Neuronal stem cell (in vitro differentiated cells): ENCODE measurements at places on chromosomes 7 and 10.

DNA sequence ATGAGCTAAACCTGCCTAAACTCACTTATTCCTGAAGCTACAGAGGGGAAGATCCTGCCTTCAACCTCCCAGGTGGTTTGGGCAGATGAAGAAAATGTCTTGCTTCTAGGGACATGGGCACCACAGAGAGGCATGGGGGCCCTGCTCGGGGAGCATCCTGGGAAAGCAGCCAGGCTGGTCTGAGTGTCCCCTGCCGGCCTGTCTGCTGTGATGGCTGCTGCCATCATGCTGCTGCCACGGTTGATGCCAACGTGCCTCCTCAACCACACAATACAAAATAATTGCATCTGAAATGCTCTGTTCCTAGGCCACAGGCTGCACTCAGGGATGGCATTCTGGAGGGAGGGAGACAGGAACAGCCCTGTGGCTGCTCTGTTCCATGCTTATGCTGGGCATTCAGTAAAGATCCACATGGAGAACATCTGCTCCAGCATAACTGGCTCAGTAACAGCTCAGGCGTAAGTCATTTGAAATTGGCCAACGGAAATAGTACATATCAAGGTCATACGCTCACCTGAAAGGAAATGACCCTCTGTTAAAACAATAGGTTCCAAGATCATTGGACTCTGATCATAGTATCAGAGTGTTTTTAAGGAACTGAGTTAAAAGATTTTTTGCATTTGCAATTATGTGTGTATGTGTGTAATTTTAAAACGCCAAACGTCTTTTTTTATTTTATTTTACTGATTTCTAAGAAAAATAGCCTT lies 299.0 kb downstream of the TNS3 start:
- DNase-seq, result no peak

DNA sequence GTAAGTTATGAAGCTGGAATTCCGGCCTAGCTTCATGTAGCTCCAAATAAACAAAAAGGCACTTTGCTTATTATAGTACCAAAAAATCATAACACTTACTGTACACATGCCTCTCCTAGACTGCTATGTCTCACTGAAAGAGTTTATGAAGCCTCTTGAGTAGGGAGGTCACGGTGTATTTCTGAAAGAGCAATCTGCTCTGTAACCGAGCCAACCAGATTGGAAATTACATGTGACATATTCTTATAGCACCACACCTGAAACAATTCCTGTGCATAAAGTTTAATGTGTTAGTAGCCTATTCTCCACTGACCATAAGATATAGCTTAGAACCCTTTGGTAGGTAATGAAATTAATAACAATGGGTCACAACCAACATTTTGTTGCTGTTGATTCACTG lies 1.3 kb upstream of the FAM3C start:
- DNase-seq, result no peak

DNA sequence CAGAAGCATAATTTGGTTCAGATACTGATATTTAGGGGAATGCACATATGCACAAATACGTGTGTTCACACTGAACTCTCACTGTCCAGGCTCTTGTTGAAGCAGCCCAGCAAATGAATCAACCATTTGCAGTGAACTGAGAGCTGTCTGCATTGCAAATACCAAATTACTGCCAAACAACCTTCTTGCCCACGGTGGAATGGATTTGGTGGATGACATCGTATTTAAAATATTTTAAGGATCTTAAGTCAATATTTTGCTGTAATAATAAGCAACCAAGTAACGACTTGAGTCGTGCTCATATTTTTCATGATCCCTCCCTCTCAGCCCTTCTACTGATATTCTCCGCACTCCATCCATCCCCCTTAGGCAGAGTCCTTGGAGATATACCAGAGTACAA lies 107.9 kb upstream of the FEZF1 start:
- no peak for DNase-seq

GRCh38 chr7:100752994-100753393 lies 19.6 kb downstream of the ZAN start:
- DNase-seq, result no peak

DNA sequence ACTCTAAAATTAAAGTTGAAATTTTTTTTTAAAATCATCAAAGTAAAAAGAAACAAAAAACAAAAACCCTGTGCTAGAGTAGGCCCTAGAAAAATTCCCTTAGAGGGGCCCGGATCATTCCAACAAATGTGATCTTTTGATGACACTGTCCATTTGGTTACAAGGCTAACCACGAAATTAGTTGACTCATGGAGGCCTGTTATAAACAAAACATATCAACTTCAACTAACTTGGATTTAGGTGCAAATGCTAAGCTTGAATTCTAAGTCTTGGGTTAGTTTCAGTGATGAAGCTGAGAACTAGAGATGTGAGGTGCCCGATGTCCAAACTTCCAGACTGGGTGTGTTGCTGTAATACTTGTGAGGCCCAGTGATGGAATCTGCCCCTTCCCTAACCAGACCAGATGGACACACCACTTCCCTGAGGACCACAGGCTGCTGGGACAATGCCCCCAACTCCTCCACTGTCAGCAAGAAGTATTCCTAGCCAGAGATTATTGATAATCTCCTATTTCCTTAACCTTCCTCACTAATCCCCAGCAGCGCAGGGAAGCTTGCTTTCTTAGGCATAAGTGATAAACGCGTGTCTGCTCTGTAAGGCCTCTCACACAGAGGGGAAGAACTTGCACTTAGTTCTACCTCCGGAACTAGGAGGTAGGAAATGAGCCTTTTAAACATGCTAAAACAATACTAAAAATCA lies 108.7 kb downstream of the RAPGEF5 start:
- DNase-seq, result no peak

GRCh38 chr10:49629431-49629881 lies 15.6 kb downstream of the CHAT start:
- no peak for DNase-seq

- no peak for DNase-seq
Observed at GRCh38 chr10:22646388-22646853, 68.0 kb downstream of the PIP4K2A start.

- DNase-seq, result no peak
Observed at GRCh38 chr7:84100866-84101265, 93.7 kb downstream of the SEMA3A start.

GRCh38 chr7:92708111-92709042 lies 118.2 kb upstream of the FAM133B start:
- DNase-seq, result no peak

DNA sequence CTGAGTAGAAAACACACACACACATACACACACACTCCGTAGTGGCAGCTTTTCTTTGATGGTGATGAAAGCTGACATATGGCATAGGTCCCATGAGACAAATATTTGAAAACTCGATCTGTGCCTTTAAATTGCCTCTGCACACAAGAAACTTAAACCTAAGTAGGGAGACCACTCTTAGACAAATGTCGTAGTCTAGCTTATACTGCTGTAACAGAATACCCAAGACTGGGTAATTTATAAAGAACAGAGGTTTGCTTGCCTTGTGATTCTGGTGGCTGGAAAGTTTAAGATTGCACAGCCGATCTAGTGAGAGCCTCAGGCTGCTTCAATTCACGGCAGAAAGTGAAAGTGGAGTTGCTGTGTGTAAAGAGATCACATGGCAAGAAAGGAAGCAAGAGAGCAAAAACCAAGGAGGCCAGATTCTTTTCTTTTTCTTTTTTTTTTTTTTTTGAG lies 489.4 kb upstream of the SORCS1 start:
- no peak for DNase-seq

GRCh38 chr7:17556247-17556956 lies 257.9 kb downstream of the AHR start:
- DNase-seq, result no peak

DNA sequence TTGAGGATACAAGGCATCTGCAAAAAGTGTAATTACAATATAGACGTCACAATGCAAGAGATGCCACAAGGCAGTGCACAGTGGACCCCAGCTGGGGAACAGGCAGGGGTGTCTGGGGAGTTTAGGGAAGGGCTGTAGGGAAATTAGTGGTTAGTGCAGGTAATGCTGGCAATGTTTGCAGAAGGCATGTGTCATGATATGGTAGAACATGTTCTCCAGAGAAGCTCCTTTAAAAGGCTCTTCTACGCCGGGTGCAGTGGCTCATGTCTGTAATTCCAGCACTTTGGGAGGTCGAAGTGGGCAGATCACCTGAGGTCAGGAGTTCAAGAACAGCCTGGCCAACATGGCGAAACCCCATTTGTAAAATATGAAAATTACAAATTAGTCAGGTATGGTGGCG lies 98.0 kb downstream of the JCAD start:
- no peak for DNase-seq

DNA sequence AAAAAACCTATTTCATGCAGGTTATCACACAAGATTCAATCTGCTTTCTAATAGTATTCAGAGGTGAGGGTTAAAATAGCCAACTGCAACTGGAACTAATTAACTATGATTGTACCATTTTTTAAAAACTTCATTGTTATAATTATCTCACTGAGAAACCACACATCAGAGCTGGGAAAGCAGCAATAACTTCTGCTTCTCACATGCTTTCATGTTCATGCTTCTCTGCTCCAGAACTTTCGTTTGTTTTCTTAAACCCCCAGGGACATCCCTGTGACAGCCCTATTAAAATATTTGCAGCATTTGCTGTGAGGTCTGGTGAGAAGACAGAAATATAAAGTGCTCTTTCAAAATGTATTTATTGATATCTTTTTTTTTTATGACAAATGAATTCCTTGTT lies 389.0 kb upstream of the SORCS1 start:
- DNase-seq, result no peak

GRCh38 chr7:18572154-18572553 lies 76.6 kb downstream of the HDAC9 start:
- DNase-seq, result no peak

DNA sequence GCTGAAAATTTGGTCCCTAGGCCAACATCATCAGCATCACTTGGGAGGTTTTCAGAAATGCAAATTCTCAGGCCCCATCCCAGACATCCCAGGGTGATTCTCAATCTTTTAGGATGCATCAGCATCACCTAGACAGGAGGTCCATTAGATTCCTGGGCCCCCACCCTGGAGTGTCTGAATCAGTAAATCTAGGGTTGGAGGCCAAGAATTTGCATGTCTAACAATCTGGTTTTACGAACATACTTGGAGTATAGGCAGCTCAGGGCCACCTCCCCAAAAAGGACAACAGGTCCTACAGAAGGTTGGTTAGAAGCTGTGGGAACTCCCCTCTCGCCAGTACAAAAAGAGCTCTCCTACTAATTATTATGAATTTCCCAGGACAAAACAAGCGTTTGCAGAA lies 15.5 kb downstream of the ZC3HAV1 start:
- no peak for DNase-seq

GRCh38 chr10:30062582-30062981 lies 3.2 kb upstream of the JCAD start:
- no peak for DNase-seq

- peak; percentile 26 for DNase-seq
Observed at GRCh38 chr10:80596391-80597257, 58.9 kb downstream of the SH2D4B start.

GRCh38 chr7:151091431-151091830 lies 5.2 kb downstream of the AGAP3 start:
- no peak for DNase-seq

DNA sequence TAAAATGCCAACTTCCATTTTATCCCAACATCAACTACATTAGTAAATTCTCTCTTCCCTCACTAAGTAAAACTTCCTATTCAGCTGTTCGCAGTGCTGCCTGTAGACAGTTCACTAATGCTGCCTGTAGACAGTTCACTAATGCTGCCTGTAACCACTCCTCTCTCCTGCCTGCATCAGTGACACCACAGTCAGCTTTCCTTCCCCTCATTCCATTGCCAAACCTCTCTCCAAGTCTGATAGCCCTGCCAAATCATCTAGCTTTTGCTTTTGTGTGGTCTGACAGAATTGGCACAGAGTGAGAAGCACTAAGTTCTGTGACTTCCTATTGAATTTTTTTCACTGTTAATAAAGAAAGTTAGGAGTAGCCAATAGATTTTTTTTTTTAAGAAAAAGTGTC lies 43.0 kb upstream of the MACC1 start:
- DNase-seq, result no peak

GRCh38 chr10:34815185-34816084 lies at the start of gene PARD3:
TSS of gene PARD3 (minus strand) at chr10:34815296. CDS start at chr10:34814995, 301 bp downstream.
- DNase-seq, result peak; percentile 70

DNA sequence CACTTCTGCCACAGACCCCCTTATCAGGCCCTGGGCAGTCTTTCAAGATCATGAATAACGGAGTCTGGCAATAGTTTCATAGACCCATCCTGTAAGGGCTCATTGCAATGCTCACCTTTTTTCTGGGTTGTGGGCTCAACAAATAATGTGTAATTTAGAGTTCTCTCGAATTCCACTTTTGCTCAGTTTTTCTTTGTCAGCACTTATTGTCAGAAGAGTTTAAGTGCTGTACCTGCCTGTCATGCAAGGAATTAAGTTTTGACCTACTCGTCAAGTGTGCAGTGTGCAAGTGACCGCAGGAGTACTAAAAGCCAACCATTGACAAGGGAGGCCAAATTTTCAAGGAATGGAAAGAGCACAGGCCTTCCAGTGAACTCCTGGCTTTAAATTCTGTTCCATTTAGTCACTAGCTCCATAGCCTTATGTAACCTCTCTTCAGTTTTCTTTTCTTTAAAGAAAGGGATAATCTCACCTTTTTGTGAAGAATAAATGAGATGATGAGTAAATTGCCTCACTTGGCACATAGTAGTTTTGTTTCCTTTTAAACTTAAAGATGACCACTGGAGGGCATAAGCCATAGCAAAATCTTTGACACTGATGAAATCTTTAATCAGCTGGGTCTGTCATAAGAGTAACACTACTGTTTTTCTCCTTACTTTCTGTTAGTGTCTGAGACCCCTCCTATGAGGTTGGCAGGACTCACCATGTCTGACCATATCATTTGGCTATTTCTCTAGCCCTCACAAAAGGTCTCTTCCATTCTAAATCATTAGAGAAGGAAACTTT lies 313.3 kb downstream of the TYW1 start:
- no peak for DNase-seq

- DNase-seq, result no peak
Observed at GRCh38 chr10:80518807-80519360, 18.8 kb upstream of the SH2D4B start.

GRCh38 chr10:104020020-104020419 lies 53.1 kb downstream of the SLK start:
- no peak for DNase-seq

DNA sequence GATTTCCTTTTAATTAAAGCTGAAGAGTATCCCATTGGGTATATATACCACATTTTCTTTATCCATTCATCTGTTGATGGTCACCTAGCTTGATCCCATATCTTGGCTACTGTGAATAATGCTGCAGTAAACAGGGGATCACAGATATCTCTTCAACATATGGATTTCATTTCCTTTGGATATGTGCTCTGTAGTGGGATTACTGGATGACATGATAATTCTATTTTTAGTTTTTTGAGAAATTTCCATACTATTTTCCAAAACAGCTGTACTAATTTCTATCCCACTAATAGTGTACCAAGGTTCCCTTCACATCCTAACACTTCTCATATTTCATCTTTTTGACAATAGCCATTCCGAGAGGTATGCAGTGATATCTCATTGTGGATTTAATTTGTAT lies 48.8 kb upstream of the PRPS1L1 start:
- no peak for DNase-seq

GRCh38 chr10:103548006-103548405 lies 54.5 kb downstream of the NEURL1 start:
- DNase-seq, result no peak

- DNase-seq, result no peak
Observed at GRCh38 chr10:15821046-15821683, 39.1 kb downstream of the MINDY3 start.

- no peak for DNase-seq
Observed at GRCh38 chr7:28329661-28330363, 82.5 kb upstream of the CREB5 start.

- DNase-seq, result no peak
Observed at GRCh38 chr10:77899080-77899477, 27.5 kb downstream of the DLG5 start.

- no peak for DNase-seq
Observed at GRCh38 chr10:9311702-9312499, 1257.4 kb downstream of the GATA3 start.

GRCh38 chr10:61891906-61892585 lies 9.5 kb upstream of the ARID5B start:
- DNase-seq, result no peak
